ENCODE measurements at places on chromosomes 12 and 14.

- no peak for DNase-seq
These were observed 119.2 kb downstream of the PELI2 start for GRCh38 chr14:56237398-56237797.

DNA sequence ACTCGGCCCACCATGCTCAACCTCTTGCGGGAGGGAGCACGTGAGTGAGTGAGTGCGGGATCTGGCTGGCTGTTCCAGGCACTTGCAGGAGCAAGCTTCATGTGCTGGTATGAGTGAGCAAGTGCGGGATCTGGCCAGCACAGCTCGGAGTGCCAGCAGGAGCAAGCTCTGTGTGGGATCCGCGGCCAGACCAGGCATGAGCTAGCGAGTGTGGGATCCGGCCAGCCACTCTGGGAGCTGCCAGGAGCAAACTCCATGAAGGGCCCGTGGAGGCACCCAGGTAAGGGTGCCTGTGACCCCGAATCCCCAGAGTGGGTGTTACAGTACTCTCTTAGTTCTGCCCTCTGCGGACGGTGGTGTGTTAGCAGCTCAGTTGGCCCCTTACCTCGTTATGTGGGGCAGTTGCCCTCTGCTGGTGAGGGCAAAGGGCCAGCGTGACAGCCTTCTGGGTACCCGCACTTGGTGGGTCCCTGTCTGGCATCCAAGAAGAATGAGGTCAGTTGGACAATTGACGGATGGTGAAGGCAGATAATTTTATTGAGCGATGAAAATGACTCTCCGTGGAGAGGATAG, 38.3 kb downstream of the RAD51B start:
- DNase-seq: no peak

DNA sequence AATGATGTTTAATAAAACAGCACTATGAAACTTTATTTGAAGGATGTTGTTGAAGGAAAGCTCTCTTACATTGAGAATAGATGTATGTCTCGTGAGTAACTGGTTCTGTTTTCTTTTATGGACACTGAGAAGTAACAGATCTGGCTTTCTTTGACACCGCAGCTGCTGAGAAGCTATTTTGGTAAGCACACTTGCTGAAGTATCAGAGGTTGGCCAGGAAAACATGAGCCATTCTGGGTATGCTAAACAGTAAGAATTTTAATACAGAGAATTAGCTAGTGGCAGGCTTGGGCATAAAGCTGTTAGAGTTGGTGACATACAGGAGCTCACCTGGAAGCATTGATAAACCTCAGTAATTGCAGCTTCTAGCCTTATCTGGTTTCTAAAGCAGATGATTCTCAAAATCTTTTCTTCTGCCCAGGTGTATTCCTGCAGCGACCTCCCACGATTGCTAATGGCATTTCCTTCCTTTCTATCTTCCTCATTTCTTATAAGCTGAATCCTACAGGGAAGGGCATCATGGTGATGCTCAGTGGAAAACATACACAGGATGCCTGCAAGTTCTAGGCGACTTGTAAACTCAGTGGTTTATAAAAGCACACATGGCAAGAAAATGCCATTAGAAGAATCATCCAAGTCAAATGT, 291.6 kb upstream of the SLC16A7 start:
- no peak for DNase-seq

DNA sequence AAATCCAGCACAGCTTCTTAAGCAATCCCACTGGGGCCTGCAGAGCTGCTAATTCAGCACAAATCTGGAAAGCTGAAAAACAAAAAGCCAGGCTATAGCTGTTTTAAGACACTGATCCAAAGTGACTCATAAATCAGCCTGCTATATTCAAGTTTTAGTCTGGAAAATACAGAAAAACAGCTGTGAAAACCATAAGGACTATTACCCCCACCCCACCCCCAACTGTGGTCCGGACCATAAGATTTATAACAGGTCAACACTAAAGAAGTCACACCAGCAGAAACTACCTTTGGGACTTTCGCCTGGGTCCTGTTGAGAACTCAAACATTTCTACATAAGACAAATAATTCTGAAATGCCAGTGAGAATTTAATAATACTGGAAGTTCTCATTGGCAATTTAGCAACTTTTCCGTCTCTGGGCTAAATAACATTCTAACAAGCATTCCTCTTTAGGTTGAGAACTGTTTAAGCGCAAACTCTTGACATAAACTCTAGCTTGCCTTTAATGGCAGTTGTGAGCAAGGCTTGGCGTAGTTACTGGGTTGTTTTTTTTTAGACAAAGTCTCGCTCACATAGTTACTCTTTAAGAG, 3.3 kb downstream of the LRIG3 start:
- DNase-seq: no peak

GRCh38 chr14:33764876-33765650, 185.8 kb downstream of the EGLN3 start:
- no peak for DNase-seq

DNA sequence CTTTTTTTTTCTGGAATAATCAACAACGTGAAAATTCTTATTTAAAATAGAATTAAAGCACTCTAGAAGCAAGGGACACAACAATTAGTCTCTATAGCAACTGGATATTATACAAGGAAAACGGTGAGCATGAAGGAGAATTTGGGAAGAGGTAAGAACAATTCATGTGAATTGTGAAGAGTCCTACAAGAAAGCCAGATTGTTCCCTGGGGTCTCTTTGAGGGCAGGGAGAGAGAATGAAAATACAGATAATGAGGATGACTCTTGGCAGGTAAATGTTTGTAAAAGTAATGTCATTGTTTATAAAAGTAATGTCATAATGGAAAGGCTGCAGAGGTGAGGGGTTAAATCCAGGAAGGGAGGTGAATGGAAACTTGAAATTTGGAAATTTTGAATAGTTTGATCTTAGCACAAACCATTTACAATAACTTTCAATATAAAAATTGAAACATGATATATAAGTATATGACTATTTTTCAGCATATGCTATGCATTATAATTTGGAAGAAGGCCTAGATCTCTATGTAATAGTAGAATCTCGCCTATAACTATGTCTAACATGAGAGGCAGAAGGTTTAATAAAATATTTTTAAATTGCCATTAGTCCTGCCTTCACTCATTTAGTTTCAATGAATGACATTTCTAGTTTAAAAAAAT, 378.8 kb upstream of the DCN start:
- DNase-seq: no peak

DNA sequence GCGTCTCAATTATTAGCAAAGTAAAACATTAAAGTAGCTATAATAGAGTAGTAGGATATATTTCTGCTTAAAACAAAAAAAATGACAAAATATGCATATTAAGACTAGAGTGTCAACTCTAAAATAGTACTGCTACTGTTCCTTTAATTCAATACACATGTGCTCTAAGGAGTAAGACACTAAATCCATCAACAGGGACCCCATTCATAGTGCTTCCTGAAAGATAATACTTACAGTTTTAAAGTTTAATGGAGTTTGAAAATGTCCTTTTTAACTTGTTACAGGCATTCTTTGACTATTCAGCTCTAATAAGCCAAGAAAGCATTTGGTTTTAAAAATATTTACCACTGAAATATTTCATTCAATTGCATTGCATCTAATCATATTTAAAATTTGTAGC, 145.2 kb downstream of the ADAMTS20 start:
- no peak for DNase-seq

DNA sequence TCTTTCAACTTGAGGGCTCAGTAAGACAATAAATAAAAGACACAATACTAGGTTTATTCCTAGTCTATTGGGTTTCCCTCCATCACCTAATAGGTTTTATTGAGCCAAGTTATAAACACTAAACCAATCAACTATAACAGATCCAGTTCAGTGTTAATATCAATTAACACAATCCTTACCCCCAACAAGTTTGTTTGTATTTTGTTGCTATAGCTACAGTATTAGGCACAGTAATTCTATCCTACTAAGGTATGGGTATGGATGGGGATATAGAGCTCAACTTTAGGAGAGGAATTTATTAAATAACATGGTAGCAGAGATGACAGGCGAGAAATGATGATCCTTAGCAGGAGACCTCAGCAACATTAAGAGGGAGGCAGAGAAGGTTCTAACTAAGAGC, 13.3 kb downstream of the PPP4R3A start:
- DNase-seq: no peak

GRCh38 chr12:132395908-132396305, 66.5 kb upstream of the GALNT9 start:
- DNase-seq: no peak

GRCh38 chr14:80434574-80435321, 223.4 kb upstream of the DIO2 start:
- DNase-seq: no peak

GRCh38 chr14:104767634-104767918, 14.6 kb downstream of the SIVA1 start:
- DNase-seq: no peak

- DNase-seq: peak; percentile 54
These were observed 39.8 kb downstream of the SLC24A4 start for GRCh38 chr14:92362781-92363235.

- no peak for DNase-seq
These were observed 63.5 kb downstream of the PRMT8 start for GRCh38 chr12:3554371-3555115.

DNA sequence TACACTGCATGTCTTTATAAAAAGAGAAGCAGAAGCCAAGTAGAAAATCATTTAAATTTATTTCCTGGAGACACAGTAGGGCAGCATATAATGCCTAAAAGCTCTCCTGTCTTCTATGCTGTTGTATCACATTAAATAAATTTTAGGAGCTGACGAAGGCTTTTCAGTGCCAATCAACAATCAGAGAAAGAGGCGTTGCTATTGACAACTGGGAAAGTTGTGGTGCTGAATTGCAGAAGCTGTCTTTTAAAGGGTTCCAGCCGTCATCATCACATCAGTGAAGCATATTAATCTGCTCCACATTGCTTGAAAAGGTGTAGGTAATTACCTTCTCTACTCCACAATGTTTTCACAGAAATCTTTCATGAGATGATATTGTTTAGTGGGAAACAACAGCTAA, 103.9 kb downstream of the FSCB start:
- no peak for DNase-seq

GRCh38 chr14:77041881-77042545, 13.5 kb upstream of the IRF2BPL start:
- DNase-seq: peak; percentile 62

GRCh38 chr12:482061-482460, 22.3 kb downstream of the B4GALNT3 start:
- no peak for DNase-seq

GRCh38 chr14:61581340-61581739, 114.0 kb upstream of the HIF1A start:
- DNase-seq: no peak

DNA sequence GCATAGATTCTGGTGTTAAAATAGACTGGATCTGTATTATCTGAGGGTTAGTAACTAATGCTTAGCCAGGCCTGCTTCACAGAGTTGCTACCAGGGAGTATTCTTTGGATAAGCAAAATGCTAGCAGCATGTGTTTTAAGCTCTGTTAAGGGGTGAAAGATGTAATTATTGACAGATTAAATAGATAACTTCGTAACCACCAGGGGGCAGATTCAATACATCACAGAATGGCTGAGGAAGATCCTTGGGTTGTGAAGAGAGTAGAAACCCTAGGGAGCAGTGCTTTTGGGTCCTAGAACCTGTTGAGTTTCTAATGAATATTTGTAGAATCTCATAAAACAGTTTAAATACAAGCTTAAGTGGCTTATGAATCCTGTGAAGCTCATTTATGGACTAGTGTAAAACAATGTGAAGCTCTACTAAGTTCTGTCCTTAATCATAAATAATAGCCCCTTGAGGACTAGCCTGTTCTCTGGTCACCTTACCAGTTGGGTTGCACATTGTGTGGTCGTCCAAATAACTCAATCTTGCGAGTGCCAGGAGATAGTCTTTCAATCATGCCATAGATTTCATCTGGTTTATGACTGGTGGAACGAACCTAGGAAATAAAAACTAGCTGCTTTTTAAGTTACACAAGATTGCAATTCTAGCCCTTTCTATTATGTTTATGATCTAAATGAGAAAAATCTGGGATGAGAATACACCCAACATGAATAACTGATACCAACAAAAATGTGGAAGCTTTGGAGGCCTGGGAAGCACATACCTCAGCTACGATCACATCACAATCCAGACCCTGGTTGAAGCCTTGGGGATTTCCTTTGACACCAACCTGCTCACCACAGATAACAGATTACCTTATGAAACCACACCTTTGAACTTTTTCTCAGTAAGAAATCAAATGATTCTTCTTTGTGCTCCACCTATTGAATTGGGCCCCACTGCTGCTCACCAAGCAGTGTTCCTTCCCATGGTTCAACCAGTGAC, 12.3 kb downstream of the METTL3 start:
- DNase-seq: no peak

- DNase-seq: no peak
These were observed at the start of gene GPR65 for GRCh38 chr14:88005050-88005481. TSS of gene GPR65 (plus strand) at chr14:88005135. CDS start at chr14:88010848, 5,713 bp downstream.

GRCh38 chr12:122167356-122167925, 6.6 kb downstream of the IL31 start:
- DNase-seq: no peak

DNA sequence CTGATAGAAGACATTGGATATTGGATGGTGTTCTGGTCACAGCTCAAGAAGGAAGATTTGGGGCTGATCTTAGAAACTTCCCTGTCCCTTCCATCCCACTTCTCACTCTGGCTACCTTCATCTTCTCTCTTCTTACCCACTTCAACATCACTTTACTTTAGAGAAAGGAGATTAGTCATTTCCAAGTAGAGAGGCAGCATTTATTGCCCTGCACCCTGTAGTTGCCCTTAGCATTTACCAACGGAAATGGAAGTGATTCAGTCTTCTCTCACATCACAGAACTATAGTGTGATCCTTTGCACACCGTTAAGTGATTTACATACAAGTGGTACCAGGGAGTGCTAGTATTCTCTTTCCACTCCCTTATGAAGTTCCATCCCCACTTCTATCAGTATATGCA, 52.4 kb downstream of the PHLDA1 start:
- no peak for DNase-seq

- DNase-seq: no peak
These were observed 698.6 kb upstream of the MDGA2 start for GRCh38 chr14:48373981-48374380.

DNA sequence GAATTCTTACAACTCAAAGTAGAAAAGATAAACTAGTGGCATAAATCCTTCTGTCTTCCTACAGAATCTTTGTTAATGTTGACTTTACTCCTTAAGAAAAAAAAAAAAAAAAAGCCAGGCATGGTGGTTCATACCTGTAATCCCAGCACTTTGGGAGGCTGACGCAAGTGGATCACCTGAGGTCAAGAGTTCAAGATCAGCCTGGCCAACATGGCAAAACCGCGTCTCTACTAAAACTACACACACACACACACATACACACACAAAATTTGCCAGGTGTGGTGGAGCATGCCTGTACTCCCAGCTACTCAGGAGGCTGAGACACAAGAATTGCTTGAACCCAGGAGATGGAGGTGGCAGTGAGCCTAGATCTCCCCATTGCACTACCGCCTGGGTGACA, 17.7 kb upstream of the SPTSSA start:
- DNase-seq: no peak

- no peak for DNase-seq
These were observed 42.2 kb upstream of the CRACR2A start for GRCh38 chr12:3795066-3795465.

DNA sequence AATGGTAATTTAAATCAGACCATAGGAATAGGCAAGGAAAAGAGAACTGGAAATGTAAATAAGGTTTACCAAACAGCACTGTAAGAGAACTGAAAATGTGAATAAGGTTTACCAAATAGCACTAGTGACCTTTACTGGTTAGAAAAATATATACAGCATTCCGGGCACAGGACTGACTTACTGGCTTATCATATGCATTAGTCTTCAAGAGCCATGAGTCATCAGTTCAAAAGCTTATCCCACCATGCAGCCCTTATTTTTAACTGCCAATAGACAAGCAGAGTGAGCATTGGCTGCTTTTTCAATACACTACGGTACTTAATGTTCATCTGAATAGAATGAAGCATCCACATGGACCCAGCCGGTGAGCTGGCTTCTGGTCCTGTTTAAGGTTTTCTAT, 13.0 kb upstream of the NELL2 start:
- DNase-seq: no peak
